HS-5 (cell line): ENCODE measurements at places on chromosomes 3 and 15.
A peak's percentile ranks its signal among the peaks of the same experiment; 100 is the strongest.

DNA sequence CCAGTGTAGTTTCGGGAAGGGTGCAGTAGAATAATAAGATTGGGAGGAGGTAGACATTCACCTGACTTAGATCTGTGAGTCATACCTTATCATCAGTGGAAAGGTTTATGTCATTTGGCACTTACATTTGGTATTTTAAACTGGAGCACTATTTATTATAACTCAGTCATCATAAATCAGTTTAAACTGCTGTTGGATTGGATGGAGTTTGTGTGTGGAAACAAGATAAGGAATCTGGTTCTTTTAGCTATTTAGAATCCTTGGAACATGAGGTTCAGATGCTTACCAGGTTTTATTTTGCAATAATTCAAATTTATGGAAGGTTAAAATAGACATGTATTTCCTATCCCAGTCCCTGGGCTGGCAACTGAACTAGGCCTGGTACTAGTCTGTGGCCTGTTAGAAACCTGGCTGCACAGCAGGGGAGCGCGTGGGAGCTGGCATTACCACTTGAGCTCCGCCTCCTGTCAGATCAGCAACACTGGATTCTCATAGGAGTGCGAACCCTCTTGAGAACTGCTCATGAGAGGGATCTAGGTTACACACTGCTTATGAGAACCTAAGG, 34.5 kb downstream of the ZFAND6 start:
- no peak for DNase-seq

GRCh38 chr3:115380883-115381572, 233.9 kb upstream of the ZBTB20 start:
- no peak for DNase-seq

DNA sequence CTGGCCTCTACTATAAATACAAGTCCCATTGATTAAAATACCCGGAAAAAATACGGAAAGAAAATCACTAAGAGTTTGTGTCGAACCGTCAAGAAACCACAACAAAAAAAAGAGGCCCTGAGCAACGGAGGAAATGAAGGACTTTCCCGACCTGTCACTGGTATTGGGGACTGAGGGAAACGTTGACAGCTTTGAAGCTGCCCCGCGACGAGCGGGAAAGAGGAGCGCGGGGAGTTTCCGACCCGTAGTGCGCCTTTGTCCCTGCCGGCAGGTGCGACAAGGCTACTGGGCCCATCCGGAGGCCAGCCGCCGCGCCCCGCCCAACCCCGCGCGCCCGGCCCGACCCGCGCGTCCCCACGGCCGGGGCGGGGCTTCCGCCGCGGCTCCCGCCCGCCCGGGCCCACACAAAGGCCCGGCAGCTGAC, 416 bp downstream of the PBRM1 start:
- DNase-seq: no peak

GRCh38 chr3:31288641-31289100, 244.1 kb upstream of the STT3B start:
- no peak for DNase-seq

GRCh38 chr3:57826952-57827723, 71.0 kb downstream of the SLMAP start:
- DNase-seq: no peak

GRCh38 chr3:99520513-99520912, 117.9 kb upstream of the COL8A1 start:
- DNase-seq: no peak

DNA sequence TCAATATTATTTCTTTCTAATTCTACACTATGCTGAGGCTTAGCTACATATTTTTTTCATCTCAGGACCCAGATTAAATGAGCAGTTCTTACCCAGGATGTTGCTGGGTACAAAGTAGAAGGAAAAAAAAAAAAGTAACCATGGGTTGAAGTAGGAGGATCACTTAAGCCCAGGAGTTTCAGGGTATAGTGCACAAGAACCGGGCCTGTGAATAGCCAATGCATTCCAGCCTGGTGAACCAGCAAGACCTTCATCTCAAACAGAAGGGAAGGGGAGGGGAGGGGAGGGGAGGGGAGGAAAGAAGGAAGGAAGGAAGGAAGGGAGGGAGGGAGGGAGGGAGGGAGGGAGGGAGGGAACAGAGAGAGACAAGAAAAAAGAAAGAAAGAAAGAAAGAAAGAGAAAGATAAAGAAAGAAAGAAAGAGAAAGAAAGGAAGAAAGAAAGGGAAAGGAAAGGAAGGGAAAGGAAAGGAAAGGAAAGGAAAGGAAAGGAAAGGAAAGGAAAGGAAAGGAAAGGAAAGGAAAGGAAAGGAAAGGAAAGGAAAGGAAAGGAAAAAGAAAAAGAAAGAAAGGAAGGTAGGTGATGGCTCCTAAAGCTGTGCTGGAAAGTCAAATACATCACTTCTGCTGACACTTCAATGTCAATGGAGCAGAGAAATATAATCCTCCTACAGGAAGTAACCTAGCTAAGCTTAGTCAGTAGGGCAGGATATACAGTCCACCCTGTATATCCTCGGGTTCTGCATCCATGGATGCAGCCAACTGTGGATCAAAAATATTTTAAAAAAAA, 206.8 kb upstream of the TGFBR2 start:
- no peak for DNase-seq

GRCh38 chr15:70323111-70323851, 225.6 kb upstream of the TLE3 start:
- peak; percentile 2 for DNase-seq

- no peak for DNase-seq
These were observed 97.8 kb downstream of the SST start for GRCh38 chr3:187572441-187572840.

DNA sequence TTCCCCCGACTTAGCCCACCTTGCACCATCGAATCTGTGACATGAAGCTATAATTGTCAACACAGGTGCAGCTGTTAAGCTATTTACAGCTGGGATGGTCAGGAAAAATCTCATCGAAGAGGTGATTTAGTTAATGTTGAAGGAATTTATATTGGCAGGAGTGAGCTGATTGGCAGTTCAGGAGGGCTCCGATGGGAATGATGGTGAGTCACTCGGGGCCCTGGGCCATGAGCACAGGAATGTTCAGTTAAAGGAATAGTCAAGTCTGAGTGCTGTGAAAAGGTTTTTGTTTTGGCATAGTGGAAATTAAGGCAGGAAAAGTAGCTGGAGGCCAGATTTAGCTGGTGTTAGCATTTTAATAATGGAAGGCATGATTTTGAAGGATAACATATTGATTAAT, 95.7 kb downstream of the OXSM start:
- no peak for DNase-seq

- no peak for DNase-seq
These were observed 1.8 kb upstream of the MYL3 start for GRCh38 chr3:46865031-46865507.

DNA sequence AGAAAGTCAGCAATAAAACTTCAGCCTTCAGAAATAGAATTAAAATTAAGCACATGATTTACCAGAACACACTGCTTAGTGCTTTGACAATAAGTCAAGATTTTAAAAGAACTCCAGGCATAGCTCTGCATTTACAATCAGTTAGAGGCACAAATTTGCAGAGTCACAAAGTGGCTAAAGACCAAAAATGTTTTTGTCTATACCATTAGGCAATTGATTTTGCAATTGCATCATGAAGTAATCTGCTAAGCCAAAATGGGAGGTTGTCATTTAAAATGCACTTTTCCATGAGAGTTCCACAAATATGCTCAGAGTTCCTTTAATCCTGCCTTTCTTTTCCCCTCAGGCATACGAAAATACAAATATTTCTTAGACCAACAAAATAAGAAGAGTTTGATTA, 10.1 kb upstream of the DCP1A start:
- DNase-seq: no peak

- DNase-seq: no peak
These were observed 330.4 kb upstream of the LRRFIP2 start for GRCh38 chr3:37504583-37505357.

- no peak for DNase-seq
These were observed 1.3 kb upstream of the HRG start for GRCh38 chr3:186664506-186664905.

GRCh38 chr15:50736823-50737222, 28.7 kb downstream of the SPPL2A start:
- DNase-seq: no peak

DNA sequence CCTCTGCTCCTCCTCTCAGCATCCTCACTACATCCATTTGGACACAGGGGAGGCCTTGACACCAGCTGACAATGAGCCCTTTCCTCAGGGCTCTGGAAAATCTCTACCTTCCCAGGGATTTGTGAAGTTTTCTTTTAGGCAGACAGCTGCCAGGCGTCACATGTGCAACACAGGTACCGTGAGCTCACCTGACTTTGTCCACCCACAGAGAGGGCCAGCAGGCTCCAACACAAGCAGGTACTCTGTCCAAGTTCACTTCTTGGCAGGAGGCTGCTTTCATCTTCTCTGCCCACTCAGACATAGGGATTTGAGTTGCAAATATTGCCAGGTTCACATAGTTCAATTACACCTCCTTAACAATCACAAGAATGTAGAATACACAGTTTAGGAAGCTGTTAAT, 15.3 kb upstream of the MINAR1 start:
- no peak for DNase-seq

DNA sequence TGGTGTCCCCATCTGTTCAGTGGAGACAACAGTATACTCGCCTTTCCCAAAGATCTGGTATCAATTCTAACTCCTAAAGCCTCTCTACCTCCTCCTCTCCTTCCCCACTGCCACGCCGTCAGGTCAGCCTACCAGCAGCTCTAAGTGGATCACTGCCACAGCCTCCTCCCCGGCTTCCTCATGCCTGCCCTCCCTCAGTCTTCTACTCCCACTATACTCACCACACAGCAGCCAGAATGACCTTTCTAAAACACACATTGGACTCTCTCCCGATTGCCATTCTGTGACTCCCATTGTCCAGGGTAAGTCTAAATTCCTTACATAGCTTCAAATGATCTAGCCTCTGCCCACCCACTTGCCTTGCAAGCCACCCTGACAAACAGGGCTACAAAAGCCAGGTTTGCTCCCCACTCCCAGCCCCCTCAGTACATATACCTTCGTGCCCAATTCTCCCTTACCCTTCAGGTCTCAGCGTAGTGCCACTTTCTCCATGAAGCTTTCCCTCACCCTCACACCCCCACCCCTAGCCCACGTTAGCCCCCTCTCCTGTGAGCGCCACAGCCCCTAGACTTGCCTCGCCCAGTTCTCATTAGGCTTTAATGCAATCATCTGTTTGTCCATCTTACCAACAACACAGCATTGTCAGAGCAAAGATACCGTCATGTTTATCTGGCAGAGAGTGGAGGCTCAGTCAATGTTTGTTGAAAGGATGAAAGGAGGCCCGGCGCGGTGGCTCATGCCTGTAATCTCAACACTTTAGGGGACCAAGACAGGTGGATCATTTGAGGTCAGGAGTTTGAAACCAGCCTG, 9.5 kb upstream of the SEMA7A start:
- no peak for DNase-seq

GRCh38 chr3:167837466-167837865, 101.9 kb downstream of the SERPINI1 start:
- DNase-seq: no peak

DNA sequence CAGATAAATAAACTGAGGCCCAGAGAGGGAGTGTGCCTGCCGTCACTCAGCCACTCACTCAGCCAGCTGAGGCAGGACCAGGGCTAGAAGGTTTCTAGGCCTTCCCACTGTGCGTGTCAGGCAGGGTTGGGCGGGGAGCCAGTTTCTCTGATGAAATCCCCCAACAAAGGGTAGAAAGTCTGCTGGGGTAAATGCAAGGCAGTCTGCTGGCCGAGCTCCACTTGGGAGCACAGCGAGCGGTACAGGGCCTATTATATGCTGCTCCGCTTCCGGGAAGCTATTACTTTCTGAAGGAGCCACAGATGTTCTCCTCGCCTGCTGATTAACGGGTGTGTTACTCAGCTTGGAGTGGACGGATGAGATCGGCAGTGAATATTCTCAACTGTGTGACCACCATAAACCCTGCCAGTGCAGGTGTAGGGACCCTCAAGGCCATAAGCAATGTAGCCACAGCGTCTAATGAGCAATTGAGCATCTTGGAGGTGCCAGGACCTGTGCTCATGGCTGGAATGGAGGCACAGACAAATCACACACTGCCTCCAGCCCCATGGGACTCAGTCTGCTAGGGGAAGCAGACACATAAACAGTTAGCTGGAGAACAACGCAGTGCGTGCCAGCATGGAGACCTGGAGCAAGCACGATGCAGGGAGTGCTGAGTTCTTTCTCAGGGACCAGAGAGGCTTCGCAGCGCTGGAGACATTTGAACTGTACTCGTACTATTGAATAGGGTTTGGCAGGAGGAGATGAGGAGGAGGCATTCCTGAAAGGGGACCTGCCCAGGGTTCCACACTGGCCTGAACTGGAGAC, 42.1 kb downstream of the CORO2B start:
- peak; percentile 41 for DNase-seq

DNA sequence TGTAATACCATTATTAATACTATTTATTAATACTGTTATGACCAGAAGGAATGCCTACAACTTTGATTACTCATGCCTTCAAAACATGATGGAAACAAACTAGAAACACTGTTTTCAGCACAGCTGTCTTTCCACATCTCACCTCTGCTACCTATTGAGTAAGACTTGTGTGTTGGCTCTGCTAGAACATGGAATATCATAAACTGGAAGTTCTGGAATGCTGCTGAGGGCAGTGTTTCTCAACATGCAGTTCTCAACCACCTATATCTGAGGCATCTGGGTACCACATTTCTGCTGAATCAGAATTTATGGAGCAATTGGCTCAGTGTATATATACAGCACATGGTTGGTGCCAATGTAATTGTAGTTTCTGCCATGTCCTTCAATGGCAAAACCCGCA, 392.1 kb downstream of the TUSC7 start:
- DNase-seq: no peak

- no peak for DNase-seq
These were observed 60.7 kb upstream of the TRIM42 start for GRCh38 chr3:140617135-140617534.

GRCh38 chr3:116425126-116425525, 20.2 kb downstream of the LSAMP start:
- DNase-seq: no peak

DNA sequence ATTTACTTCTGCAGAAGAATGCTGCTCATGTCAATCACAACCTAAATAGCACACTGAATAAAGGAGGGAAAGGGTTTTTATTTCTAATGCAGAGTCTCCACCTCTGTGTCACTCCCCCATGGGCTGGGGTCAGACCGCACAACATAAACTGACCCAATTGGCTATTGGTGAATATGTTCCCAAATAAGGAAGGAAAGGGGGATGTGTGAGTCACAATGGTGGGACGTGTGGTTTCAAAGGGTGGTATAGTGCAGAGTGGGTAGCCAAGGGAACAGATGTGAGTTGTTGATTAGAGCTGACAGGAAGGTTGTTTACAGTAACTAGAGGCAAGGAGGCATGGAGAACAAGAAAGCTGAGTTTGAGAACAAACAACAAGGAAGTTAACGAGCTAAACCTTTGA, 491.8 kb downstream of the ZPLD1 start:
- DNase-seq: no peak

GRCh38 chr15:89587955-89588354, 12.7 kb downstream of the TICRR start:
- peak; percentile 60 for DNase-seq

DNA sequence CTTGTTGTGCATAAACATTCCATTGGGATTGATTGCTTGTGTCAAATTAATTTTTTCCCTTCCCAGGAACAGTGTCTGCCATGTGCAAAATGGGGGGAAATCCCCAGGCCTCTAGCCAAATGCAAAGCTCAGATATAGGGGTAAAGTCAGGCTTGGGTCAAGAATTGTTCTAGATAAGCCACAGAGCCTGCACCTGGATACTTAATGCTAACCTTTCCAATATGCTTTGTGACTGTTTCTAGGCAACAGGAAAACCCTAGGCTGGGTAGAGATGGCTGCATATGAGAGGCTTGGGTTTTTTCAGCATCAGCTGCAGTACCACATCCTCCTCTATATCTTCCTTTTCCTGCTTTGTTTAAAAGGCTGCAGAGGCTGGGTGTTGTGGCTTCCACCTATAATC, 61.9 kb upstream of the ROPN1 start:
- no peak for DNase-seq
